Foreskin fibroblast (primary cell): ENCODE measurements at places on chromosomes 2 and 18.
A peak's percentile ranks its signal among the peaks of the same experiment; 100 is the strongest.

DNA sequence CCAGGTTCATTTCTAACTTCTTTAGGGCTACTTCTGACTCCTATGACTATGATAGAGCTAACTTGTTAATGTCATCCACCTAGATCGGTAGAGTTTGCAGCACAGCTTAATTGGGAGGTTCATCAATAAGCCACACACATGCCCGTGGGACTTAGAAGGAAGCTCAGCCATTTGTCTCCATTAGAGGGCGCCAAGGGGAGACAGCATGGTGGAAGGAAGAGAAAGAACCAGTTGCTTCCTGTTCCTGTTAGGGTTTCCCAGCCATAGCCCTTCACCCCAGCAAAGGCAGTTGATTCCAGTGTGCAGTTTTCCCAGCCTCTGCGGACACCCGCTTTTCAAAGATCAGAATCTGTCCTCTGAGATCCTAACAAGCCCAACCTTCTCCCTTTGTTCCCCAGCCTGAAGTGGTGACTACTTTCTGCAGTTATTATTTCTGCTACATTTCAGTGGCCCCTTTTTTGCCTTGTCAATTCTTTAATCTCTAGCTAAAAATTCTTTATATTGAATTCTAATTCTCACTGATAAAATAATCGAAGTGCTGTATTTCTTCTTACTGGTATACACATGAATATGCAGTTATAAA lies 30.3 kb downstream of the MAIP1 start:
- DNase-seq, result peak; percentile 55

GRCh38 chr2:232444409-232445148 lies 11.4 kb upstream of the ALPI start:
- DNase-seq, result peak; percentile 44

DNA sequence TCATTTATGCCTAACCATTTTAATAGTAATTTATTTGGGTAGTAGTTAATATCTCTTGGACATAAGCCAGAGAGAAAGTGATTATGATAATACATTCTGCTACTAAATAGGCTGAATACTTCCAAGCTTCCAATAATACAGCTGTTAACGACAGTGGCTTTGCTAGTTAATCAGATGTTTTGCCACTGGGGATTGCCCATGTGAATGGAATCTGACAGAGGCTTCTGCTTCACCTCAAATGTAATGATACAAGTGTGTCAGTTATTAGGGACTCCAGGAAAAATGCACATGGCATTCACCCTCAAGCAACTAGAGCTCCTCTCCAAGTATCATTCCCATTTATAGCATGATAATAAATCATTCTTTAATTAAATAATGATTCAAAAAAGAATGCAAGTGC lies 185.0 kb upstream of the TMEFF2 start:
- no peak for DNase-seq

- DNase-seq, result no peak
These were observed 160.4 kb upstream of the CCDC195 start for GRCh38 chr2:224876522-224876921.

DNA sequence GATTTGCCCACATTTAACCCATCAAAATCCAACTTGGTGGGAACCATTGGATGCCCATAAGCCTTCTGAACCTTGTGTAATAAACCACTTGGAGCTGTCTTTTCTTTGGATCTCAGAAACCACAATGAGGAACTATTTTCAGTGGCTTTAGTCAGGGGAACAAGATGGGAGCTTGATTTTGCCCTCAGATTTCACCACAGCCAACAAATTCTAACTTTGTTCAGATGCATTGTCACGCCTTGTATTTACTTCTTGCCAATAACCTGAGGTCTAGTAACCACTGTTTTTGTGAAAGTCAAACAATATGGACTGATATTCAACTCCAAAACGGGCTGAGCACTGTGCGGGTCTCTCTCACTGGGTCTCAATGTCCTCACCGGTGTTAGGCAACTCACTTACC lies 508.2 kb downstream of the TNS1 start:
- no peak for DNase-seq

DNA sequence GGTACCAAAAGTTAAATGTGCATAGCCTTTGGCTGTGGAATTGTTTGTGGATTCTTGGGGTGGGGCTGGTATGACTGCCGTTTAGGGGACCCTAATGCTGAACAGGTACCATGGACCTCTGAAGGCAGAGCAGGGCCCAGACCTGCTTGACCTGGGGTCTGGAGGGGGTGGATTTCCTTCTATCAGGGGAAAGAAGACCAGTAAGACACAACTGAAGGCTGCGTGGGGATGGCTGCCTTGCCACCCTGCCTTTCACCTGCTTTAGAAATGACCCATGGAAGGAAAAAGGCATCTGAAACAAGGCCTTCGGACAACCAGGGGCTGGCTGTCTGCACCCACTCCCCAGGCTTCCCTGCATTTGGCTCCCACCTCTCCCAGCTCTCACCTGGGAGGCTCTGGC lies 17.7 kb upstream of the RESP18 start:
- DNase-seq, result no peak

GRCh38 chr2:55887901-55888624 lies 35.5 kb downstream of the EFEMP1 start:
- DNase-seq, result peak; percentile 88

DNA sequence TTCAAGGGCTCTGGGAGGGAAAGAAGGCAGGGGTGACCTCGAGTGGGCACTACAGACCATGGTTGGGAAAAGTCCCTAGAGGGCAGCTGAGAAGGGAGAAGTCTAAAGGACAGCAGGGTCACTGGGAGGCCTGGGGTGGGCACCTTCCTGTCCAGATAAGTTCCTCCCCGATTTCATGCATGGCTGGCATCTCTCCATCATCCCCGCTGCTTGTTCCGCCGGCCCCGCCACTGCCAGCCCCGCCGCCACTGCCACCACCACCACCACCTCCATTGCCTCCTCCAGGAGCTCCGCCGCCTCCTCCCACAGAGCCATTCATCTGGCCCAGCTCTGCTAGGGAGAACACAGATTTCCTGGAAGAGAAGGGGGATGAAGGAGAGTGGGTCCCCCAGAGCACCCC lies 53.6 kb downstream of the MTHFD2 start:
- no peak for DNase-seq

DNA sequence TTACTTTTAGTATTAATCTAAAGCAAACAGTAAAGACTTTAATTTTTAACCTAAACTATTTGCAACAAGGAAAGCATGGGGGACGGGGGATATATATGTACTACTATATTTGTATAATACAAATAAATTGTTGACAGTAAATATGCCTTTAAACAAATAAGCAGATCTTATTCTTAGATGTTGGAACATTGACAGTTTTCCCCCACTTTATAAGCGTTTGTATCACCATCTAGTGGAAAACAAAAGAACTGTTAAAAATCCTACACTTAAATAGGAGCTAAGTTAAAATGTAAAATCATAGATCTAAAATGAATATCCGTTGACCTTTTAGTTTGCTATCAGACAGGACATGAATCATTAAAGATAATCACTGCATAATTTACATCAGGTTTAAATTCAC lies 50.0 kb downstream of the RBBP8 start:
- peak; percentile 18 for DNase-seq

- DNase-seq, result peak; percentile 40
These were observed 1.0 kb upstream of the KYNU start for GRCh38 chr2:142876423-142876822.

GRCh38 chr2:206713746-206714145 lies 4.5 kb downstream of the DYTN start:
- DNase-seq, result no peak

DNA sequence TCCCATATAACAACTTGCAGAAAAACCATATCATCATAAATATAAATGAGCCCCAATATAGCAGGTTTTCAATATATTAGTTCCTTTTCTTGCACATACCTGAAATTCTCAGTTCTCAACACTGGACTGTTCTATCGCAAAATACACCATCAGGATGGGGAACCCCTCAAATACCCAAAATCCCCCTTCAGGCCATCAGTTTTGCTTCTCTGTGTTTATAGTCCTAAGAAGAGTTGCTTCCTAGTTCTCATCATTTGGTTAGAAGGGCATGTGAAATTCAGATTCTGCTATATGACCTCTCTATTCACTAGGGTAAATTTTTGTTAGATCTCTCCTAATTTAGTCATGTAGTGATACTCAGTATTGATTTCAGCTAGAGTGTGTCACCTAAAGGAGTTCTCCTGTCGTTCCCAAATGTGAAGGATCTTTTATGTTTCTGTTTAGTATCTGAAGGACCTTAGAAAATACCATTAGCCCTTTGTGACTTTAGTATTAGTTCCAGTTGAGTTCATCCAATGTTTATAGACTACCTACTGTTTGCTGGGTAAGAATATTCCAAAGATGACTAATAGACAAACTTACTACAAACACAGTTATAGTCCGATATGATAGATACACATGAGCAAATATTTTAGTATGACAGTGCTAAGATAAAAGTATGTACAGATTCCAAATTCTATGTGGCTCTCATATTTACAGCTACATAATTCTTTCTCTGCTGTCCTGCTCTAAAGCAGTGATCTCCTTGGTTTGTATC lies 115.8 kb downstream of the TTC27 start:
- no peak for DNase-seq

- DNase-seq, result no peak
These were observed 1.6 kb upstream of the MARCHF4 start for GRCh38 chr2:216373896-216374295.

- no peak for DNase-seq
These were observed 116.9 kb upstream of the UXS1 start for GRCh38 chr2:106311041-106311370.

DNA sequence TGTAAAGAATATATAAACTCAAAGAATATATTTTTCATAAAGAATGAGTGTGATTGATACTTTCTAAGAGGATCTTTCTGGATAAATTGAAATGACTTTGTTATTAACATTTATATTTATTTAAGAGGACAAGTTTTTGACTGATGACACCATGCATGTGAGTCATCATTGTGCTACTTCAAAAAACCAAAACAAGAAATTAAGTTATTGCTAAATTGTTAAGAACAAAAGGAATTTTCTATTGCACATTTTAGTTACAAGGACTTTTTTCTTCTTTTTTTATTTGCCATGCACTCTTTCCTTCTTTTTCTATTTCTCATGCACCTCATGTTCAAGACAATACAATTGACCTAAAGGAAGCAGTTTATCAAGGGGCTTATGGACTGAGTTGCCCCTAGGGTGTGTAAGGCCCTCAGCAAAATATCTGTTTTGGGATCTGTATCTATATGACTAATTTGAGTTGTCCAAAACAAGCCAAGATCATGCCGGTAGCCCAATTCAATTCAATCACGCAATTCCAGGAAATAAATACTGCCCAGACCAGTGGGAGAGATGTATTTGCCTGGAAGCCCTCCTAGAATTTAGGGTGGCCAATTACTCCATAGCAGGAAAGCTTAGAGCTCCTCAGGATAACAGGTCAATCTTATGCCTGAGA lies 654.3 kb downstream of the METTL4 start:
- DNase-seq, result no peak

GRCh38 chr18:68427951-68428401 lies 286.9 kb downstream of the TMX3 start:
- peak; percentile 93 for DNase-seq

DNA sequence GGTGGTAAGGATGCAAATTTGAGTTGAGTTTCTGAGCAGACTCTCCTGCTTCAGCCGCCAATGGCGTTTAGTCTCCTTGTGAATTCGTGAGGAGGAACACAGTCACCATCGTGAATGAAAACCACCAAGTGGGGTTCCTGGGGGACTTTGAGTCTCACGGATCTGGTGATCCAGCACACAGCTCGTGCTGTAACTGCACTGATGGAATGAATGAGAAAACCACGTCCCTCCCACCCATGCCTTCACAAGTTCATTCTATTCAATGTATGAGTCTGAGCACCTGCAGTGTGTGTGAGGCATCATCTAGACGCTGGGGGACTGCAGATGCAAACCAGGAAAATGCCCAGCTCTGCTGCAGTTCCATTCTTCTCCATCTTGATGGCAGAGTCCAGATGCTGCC lies 127.9 kb downstream of the PIEZO2 start:
- DNase-seq, result no peak

DNA sequence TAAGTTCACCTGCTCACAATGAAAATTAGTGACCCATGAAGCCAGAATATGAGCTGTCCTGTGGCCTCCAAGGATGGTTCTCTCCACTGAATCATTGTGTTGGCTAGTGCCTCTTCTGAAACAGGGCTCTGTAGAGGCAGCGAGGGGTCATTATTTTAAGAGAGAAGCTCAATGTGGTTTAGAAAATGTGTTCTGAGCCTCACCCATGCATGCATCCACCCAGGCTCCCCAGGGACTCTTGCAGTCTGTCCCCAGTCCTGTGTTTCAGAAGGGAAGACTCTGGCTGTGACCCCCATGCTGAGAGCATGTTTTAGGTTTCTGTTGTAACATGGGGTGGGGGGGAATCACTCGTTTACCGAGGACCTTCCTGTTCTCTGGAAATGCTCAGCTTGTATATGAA lies 135.2 kb downstream of the RNF144A start:
- no peak for DNase-seq

DNA sequence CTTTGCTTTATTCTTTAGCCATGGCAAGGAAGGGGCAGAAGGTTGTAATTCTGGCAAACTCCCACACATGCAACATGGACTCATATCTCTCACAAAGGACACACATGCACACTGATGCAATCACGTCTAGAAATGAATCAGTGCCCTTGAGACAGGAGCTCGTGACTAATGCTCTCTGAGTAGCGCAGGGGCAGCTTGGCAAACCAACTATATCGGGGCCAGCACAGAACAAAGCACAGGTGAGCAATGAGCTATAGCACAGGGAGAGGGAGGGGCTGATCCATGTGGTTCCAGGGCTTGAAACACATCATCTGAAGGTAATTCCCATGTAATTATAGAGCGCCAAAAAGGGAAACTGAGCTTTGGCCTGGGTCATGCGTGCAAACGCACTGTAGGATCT lies 165.2 kb upstream of the KLF7 start:
- DNase-seq, result peak; percentile 97

DNA sequence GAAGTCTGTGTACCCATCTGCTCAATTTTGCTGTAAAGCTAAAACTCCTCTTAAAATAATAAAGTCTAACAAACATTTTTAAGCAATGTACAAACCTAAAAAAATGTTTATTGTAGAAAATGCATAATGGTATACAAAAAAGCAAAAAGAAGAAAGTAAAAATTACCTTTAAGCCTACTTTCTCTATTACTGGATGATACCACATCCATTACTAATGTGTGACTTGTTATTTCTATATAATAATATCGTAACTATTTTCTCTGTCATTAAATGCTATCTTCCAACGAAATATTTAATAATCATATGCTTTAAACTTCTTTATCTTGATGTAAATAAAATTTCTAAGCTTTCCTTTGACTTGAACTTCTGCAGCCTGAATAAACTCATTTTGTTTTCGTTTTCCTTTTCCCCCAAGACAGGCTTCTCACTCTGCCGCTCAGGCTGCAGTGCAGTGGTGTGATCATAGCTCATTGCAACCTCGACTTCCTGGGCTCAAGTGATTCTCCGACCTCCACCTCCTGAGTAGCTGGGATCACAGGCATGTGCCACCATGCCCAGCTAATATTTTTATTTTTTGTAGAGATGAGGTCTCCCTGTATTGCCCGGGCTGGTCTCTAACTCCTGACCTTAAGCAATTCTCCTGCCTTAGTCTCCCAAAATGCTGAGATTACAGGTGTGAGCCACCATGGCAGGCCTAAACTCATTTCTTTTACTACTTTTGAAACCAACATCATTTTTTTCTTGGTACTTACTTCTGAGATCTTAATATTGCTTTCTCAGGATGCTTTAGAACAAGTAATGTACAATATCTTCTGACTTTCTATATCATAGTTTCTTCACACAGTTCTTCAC lies 18.1 kb upstream of the DNAH7 start:
- DNase-seq, result no peak

- DNase-seq, result no peak
These were observed 15.6 kb downstream of the ODC1 start for GRCh38 chr2:10432311-10433181.

GRCh38 chr2:202361108-202361507 lies 15.0 kb upstream of the BMPR2 start:
- DNase-seq, result peak; percentile 29

GRCh38 chr2:132515010-132515409 lies 98.4 kb downstream of the GPR39 start:
- DNase-seq, result no peak
